ENCODE measurements at places on chromosomes 4 and X.
A peak's percentile ranks its signal among the peaks of the same experiment; 100 is the strongest.

GRCh38 chrX:104270916-104271512, 16.3 kb upstream of the ESX1 start:
- DNase-seq: no peak

GRCh38 chrX:10722851-10723250, 102.5 kb upstream of the MID1 start:
- DNase-seq: peak; percentile 29

DNA sequence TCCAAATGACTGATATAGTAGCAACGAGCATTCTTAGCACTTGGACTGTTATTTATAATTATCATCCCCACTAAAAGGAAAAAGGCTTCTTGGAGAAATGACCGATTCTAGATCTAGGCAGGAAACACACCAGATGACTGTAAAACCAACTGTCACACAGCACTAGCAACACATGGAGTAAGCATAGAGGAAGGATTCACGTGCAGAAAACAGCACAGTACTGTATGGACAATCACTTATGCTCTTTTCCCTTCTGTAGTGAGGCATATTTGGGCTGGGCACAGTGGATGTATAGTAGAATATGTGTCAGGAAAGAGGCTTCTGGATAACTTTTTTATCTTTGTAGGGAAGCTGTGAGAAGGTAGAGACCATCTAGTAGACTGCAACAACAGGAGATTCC, 6.0 kb upstream of the COPS4 start:
- DNase-seq: no peak

DNA sequence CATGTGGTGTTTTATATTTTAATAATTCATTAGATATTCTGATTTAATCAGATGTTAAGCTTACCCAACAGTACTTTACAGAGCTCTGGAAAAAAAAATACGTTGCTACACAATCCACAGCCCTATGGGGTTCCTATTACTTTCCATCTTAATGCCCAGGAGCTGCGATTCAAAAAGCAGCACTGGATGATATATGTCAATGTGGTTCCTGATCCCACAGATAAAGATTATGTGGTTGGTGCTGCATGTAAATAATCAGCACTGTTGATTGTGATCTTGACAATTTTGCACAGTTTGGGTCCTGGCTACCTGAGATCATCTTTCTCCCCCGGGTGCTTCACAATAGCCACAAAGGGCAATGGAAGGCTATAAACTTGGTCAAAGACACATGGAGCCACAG, 72.7 kb upstream of the DCLK2 start:
- DNase-seq: no peak

GRCh38 chrX:104137496-104137895, 19.3 kb downstream of the SLC25A53 start:
- DNase-seq: no peak
